Activated T-cell treated with anti-CD3 and anti-CD28 coated beads, Interleukin-2, amount 50 U/mL, for 24 hours (primary cell): ENCODE measurements at places on chromosomes 7 and 10.

DNA sequence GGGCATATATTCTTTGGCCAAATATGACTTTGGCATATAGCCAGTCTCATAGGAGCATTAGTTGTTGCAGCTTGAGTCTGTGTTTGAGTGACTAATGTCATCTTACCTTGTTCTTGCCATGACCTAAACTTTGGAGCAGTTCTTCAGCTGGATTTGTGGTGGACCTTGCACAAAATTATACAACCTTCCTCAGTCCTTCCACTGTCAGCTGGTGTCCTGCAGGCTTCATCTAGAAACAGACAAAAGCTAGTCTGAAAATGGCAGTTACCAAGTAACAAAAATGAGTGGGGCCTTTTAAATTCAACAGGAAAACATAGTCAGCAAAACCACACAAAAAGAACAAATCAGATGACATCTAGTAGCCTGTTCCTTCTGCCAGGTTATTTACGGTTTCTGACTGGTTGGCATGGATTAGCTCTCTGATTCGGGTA, 59.5 kb upstream of the HECTD2 start:
- no peak for DNase-seq

DNA sequence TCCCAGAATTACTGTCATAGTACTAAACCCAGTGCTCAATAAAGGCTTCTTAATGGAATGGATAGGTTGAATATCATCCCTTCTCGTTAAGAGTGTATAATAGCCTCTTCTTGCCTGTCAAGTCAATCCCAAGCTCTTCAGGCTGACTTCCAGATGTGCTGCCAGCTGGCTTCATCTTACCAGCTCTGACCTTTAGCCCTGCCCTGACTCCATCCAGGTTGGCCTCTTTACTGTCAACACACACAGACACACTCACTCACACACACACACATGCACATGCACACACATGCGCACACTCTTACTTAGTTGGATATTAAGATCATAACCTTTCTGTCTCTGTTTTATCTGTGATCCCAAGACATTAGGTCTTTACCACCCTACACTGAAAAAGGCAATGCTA, 49.1 kb downstream of the ASB4 start:
- no peak for DNase-seq

DNA sequence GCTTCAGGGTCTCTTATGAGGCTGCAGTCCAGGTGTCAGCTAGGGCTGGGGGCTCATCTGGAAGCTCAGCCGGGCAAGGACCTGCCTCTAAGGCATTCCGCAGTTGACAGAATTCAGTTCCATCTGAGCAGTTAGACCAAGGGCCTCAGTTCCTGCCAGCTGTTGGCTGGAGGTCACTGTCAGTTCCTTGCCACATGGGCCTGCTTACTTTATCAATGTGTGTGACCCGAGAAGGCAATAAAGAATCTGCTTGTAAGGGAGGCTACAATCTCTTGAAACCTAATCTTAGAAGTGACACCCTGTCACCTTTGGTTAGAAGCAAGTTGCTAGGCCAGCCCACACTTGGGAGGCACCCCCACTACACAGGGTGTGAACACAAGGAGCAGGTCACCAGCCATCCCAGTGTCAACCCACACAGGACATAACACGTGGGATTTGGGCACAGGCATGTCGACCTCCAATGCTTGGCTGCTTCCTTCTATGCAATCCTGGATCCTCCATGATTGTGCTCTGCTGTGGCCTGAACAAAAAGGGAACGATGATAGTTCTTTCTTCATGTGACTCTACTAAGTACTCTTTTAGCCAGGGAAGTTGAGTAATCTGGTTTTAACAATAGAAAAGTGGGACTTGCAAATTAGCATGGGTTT, 41.8 kb downstream of the MTURN start:
- no peak for DNase-seq

DNA sequence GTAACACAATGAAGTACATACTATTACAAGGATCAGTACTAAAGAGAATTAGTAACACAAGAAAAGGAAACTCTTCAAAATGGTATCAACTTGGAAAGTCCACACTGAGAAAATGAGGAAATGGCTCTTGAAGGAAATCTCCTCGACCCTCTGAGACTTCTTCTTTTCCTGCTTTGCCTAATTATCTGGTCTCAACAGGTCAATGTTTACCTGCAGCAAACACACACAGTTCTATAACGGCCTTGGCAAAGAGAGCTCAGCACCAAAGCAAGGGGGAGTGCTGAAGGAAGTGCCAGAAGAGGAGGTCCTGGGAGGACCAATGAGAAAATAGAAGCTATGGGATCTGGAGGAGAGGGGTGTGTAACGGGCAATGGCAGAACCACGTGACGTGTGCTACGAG, 21.9 kb downstream of the CHCHD3 start:
- DNase-seq = no peak

GRCh38 chr7:87420173-87420572, 55.3 kb downstream of the ABCB4 start:
- no peak for DNase-seq
